Liver (tissue), 10 donors: ENCODE measurements at places on chromosomes 1 and 21. TPM values are rescaled to one million over a fixed set of nuclear protein-coding genes. Genes with fewer than 3 reads are reported as not detected.

- H3K4me3 ChIP-seq = no peak overlapping the region
- DNase-seq = no peak
- no peak overlapping the region for H3K27ac ChIP-seq
- H3K4me1 ChIP-seq = no peaks in the 10 kb centered on the region
- H3K27me3 ChIP-seq = no peaks in the 10 kb centered on the region
- no peaks in the 10 kb centered on the region for H3K36me3 ChIP-seq
These were observed 161.1 kb upstream of the FAM78B start for GRCh38 chr1:166327886-166328285.

DNA sequence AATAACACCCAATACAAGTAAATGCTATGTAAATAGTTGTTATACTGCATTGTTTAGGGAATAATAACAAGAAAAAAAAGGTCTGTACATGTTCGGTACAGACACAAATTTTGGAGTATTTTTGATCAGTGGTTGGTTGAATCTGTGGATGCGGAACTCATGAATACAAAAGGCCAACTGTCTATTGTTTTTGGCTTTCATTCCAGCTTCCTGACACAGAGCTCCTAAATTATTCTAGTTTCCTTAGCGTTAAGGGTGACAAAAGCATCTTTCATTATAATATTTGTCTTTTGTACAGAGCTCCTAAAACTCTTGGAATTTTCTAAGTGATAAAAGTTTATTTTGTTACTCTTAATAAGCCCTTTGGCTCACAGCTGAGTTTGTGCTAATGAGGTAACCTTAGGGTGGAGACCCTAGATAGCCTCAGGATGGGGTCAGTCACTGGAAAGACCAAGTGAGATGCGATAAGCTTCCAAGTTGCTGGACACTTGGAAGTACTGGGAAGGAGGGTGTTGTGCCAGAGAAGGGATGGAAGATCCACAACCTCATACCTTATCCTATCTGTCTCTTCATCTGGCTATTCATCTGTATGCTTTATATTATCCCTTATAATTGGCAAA lies 57.4 kb upstream of the PRRC2C start:
- peaks cover 2% of the 10 kb centered on the region for H3K27me3 ChIP-seq
- no peaks in the 10 kb centered on the region for H3K4me1 ChIP-seq
- H3K27ac ChIP-seq = no peak overlapping the region
- no peak overlapping the region for H3K4me3 ChIP-seq
- no peak for DNase-seq
- no peaks in the 10 kb centered on the region for H3K36me3 ChIP-seq

HHIPL2 gene
- 0.25 TPM for total RNA-seq

SELE gene
- 0.09 TPM for total RNA-seq

GRCh38 chr1:54442185-54442584 lies 36.0 kb upstream of the SSBP3 start:
- no peak overlapping the region for H3K4me3 ChIP-seq
- H3K27ac ChIP-seq = no peak overlapping the region
- H3K36me3 ChIP-seq = no peaks in the 10 kb centered on the region
- H3K4me1 ChIP-seq = no peaks in the 10 kb centered on the region

OR2T11 gene
- total RNA-seq = not detected

GRCh38 chr1:199678771-199679170 lies 348.7 kb upstream of the NR5A2 start:
- H3K27ac ChIP-seq = no peak overlapping the region
- no peaks in the 10 kb centered on the region for H3K4me1 ChIP-seq
- H3K4me3 ChIP-seq = no peak overlapping the region

RIMKLA gene
- 0.09 TPM for total RNA-seq

DNA sequence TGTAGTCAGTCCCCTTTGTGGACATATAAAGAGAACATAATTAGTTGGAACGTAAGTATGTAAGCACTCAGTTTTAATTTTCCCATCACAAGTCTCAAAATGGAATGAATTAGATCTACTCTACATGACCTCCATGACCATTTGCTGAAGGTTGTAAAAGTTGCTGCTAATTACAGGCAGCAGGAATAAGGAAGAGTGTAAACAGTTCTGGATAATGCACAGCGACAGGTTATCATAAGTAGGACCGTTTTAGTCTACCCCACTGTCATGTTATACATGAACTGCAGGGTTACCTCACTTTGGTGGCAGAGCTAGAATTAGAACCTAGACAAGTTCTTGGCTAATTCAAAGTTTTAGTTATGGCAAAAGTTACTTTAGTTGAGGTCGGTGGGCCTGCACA lies 21.7 kb downstream of the YTHDF2 start:
- H3K36me3 ChIP-seq = peaks cover 6% of the 10 kb centered on the region
- DNase-seq = no peak
- H3K4me3 ChIP-seq = no peak overlapping the region
- no peaks in the 10 kb centered on the region for H3K27me3 ChIP-seq

- no peak overlapping the region for H3K4me3 ChIP-seq
- H3K4me1 ChIP-seq = no peaks in the 10 kb centered on the region
- DNase-seq = no peak
- no peaks in the 10 kb centered on the region for H3K27me3 ChIP-seq
- H3K27ac ChIP-seq = no peak overlapping the region
These were observed 13.8 kb upstream of the SIM2 start for GRCh38 chr21:36684957-36685714.

GRCh38 chr1:103997631-103998030 lies 247.9 kb downstream of the AMY1C start:
- H3K4me1 ChIP-seq = no peaks in the 10 kb centered on the region
- H3K36me3 ChIP-seq = no peaks in the 10 kb centered on the region
- DNase-seq = no peak
- H3K27ac ChIP-seq = no peak overlapping the region
- no peak overlapping the region for H3K4me3 ChIP-seq

- DNase-seq = no peak
- H3K27me3 ChIP-seq = no peaks in the 10 kb centered on the region
- no peak overlapping the region for H3K4me3 ChIP-seq
These were observed 244.5 kb downstream of the FAM72C start for GRCh38 chr1:143727263-143727662.

DNA sequence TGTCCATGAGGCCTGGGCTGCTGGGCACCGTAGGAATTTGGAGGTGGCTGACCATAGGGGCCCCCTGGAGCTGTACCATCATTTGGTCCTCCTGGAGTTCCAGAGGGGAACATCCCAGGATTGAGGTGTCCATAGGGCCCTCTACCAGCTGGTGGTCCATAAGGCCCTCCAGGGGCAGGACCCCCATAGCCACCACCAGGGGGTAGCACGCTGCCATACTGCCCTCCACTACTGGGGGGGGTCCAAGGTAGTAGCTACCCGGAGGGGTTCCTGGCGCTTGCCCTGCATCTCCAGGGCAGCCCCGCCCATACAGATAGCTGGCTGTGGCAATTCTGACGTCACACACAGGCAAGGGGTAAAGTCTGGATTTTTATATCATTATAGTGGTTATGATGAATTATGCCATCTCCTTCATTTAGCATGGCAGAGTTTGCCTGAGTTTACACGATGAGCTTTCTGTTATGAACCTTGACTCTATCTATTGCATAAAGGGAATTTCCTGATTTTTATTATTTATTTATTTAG lies 13.2 kb downstream of the MDM4 start:
- no peaks in the 10 kb centered on the region for H3K27me3 ChIP-seq
- DNase-seq = no peak
- peaks cover 58% of the 10 kb centered on the region for H3K36me3 ChIP-seq
- no peak overlapping the region for H3K4me3 ChIP-seq
- no peak overlapping the region for H3K27ac ChIP-seq

GRCh38 chr1:179120736-179121135 lies 38.9 kb downstream of the TOR3A start:
- H3K4me1 ChIP-seq = peaks cover 3% of the 10 kb centered on the region
- no peaks in the 10 kb centered on the region for H3K27me3 ChIP-seq
- no peak for DNase-seq
- peaks cover 8% of the 10 kb centered on the region for H3K36me3 ChIP-seq
- H3K4me3 ChIP-seq = no peak overlapping the region

COP1 gene
- 29.1 TPM for total RNA-seq

GRCh38 chr21:34684174-34684876 lies 15.5 kb downstream of the CLIC6 start:
- no peaks in the 10 kb centered on the region for H3K36me3 ChIP-seq
- no peak for DNase-seq
- H3K4me1 ChIP-seq = no peaks in the 10 kb centered on the region
- H3K4me3 ChIP-seq = no peak overlapping the region
- H3K27me3 ChIP-seq = no peaks in the 10 kb centered on the region
